ENCODE measurements at places on chromosomes 12 and 14.

DNA sequence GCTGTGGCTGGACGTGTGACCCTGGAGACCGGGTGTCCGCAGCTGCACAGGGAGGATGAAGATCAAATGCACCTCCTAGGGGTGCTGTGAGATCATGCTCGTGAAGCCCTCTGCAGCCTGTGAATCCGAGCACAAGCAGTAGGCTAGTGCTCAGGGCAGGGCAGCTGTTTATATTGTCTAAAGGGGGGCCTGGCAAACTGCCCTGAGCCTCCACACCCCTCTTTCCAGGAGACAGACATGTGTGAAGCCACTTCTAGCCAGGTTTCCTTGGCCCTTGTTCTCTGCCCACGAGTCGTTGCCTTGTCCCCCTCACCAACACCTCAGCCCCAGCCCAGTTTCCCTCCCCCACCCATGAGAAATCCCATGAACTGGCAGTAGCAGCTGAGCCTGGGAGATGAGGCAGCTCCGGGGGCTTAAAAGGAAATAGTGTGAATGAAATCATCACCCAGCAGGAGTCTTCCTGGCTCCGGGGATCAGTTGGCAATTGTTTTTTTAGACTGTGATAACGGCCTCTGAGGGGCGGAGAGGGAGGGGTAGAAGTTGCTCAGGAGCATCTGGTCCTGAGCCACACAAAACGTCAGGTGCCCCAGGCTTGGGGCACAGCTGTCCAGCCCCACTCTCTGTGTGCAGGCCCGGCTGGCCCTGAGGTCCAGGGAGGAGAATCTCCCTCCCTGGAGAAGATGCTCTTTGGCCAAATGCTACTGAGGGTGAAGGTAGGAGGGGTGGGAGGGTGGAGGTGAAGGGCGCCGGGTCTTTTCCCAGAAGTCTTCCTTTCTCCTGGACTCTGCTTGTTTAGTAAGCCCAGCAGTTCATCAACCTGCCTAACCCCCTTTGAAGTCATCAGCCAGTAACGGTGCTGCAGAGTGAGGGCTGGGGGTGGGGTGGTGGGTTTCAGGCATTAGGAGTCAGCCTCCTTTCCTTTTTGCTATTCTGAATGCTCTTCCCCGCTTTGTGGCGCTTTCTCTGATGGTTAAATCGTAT is 4.0 kb downstream of the FGF6 start:
- DNase-seq = peak; percentile 61

GRCh38 chr12:80411787-80412186 is 32.2 kb upstream of the PTPRQ start:
- no peak for DNase-seq

DNA sequence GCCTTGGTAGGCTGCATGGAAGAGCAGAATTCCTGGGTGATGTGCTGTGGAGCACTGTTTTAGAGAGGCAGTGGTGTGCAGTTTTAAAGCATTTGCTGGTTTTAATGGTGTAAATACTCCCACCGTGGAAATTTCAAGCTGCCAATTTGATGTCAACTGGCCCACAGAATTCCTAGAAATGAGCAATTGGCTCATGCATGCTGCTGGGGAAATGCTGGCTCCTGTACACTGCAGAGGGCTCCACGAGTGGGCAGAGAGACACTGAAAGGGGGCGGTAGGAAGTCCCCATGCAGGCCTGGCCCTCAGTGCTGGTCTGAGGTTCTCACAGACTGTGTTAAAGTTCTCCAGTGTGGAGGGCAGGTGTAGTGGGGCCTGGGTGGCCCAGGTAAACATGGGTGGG is 99.4 kb upstream of the NTF3 start:
- DNase-seq = no peak

- DNase-seq = peak; percentile 41
Measured at GRCh38 chr12:6539707-6540134, 5.4 kb downstream of the GAPDH start.

DNA sequence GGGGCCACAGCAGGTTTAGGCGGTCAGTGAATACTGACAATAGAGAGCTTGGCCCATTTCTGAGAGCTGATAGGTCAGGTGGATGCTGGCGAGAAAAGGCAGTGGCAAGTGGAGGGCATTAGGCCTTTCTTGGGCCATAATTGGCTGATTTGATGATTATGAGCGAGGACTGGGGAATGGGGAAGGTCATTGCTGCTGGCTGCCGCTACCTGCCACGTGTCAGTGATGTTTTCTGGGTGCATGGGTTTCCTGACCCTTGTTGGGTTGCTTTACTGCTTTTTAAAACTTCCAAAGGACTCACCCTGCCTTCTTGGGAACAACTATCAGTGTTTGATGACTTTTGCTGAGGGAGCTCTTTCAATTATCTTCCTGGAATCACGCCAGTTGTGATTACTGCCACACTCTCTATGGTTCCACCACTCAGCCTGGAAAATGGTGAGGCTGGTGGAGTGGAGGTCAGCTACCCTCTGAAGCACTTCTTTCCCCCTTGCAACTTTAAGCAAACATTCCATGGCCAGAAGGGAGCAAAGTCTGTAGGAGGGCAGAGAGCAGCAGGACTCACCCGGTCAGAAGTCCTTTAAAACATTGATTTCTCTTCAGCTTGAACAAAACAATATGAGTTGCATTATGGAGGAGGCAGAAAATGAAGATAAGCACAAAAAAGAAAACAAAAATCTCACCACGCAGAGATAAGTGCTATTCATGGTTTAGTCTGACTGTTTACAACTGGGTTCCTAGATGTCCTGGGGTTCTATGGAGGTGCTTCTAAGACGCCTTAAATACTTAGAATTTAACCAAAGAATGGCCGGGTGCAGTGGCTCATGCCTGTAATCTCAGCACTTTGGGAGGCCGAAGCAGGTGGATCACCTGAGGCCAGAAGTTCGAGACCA is 12.1 kb upstream of the SLC10A1 start:
- DNase-seq = no peak

Data from SK-N-SH (cell line).